ENCODE measurements at places on chromosomes 5 and 9.

- no peak for DNase-seq
Observed at GRCh38 chr5:84589926-84590325, 205.2 kb upstream of the EDIL3 start.

DNA sequence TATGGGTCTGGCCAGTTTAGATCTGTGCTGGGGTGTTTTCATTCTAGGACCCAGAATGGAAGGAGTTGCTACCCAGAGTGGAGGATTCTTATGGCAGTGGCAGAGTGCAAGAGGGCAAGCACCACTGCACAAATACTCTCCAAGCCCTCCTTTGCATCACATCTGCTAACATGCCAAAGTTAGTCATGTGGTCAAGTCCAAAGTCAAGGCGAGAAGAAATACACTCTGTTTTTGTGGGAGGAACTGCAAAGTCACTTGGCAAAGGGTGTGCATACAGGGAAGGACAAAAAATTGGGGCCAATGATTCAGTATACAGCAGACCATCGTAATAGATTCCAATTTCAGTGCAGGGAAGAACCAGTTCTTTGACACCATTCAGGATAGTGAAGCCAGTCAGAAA, 43.9 kb upstream of the HMGCS1 start:
- DNase-seq = no peak

DNA sequence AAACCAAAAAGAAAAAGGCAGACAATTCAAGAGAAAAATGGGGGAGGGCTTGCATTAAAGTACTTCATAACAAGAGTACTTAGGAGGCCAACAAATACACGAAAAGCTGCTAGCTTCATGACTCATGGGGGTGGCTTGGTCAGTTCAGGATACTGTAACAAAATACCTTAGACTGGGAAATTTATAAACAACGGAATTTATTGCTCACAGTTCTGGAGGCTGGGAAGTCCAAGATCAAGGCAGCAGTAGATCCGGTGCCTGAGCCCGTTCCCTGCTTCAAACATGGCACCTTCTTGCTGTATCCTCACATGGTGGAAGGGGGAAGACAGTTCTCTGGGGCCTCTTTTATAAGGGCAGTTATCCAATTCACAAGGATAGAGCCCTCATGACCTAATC, 111.4 kb downstream of the C9orf50 start:
- peak; percentile 69 for DNase-seq

- DNase-seq = peak; percentile 88
Observed at GRCh38 chr5:58582803-58583491, at the start of gene RAB3C. TSS of gene RAB3C (plus strand) at chr5:58583075. CDS start at chr5:58583209, 134 bp downstream.

GRCh38 chr9:122070728-122071515, 22.2 kb downstream of the TTLL11 start:
- DNase-seq = no peak

DNA sequence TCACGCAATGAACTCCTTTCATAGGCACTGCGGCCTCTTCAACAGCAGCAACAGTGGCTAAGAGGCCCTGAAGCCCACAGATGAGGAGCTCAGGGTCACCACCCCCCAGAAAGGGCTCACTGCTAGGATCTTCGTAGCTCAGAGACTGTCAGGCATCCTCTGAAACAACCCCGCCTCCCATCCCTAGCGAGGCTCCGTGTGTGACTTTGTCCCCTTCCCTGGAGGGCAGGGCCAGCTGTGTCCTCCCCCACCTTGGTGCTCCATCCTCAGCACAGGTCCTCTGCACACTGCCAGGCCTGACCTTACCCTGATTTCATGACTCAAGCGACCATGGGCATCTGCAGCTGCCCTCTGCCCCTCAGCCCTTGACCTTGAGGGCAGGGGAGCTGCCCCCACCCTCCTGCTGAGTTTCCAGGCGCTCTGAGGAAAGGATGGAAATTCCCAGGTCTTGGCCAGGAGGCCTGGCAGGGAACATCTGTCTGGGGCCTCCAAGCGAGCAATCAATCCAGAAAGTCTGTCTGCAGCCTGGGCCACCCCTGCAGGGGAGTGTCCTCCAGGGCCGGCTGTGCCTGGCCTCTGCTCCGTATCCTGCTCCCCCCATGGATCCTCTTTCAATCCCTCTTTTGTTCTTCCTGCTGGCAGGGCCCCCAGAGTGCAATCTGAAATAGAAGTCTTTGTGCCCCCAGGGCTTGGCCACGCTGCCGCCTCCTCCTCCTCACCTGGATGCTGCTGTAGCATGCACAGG, 6.8 kb upstream of the IRX4 start:
- no peak for DNase-seq

DNA sequence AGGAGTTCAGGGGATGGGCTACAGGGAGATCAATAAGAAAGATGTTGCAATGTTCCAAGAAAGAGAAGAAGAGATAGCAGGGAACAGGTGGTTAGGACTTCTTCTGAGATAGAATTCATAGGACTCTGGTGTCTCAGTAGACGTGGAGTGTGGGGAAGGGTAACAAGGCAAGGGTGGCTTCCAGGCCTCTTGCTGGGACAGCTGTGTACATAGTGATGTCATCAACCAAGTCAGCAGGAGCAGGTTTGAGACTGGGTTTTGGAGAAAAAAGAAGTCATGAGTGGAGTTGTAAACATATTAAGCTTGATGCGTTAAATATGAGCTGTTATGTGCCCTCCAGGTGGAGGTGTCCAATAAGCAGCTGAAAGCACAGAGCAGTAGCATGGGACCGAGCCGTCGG, 211.8 kb upstream of the RASEF start:
- no peak for DNase-seq

GRCh38 chr5:53568871-53569270, 8.4 kb downstream of the NDUFS4 start:
- no peak for DNase-seq

DNA sequence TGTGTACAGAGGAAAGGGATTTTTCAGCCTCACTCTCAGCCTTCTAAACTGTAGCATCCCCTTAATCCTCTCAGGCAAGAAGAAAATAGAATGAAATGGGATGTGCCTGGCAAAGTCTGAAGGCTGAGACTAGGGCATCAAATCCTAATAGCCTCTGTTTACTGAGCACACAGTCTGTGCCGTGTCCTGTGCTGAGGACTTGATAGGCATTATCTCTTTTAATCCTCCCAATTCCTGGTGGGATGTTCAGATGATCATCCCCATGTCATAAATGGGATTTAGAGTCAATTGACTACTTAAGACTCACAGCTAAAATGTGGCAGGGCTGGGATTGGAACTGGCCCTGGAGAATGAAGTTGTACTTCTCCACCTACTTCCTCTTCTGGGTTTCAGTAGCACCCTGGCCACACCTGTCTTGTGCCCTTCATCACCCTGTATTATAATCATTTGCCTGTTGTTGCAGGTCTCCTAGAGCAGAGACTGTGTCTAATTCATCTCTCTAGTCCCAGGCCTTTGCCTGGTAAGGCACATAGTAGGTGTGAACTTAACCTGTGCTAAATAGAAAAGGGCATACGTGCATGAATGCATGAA, 81.0 kb downstream of the WWC1 start:
- no peak for DNase-seq

GRCh38 chr5:152104211-152104610, 179.6 kb upstream of the GLRA1 start:
- no peak for DNase-seq

GRCh38 chr5:67453111-67453905, 256.7 kb upstream of the CD180 start:
- no peak for DNase-seq

- no peak for DNase-seq
Observed at GRCh38 chr5:140038373-140038957, 4.6 kb downstream of the NRG2 start.

Measured in amniotic stem cell (primary cell).